ENCODE measurements at places on chromosomes 2 and 18.

DNA sequence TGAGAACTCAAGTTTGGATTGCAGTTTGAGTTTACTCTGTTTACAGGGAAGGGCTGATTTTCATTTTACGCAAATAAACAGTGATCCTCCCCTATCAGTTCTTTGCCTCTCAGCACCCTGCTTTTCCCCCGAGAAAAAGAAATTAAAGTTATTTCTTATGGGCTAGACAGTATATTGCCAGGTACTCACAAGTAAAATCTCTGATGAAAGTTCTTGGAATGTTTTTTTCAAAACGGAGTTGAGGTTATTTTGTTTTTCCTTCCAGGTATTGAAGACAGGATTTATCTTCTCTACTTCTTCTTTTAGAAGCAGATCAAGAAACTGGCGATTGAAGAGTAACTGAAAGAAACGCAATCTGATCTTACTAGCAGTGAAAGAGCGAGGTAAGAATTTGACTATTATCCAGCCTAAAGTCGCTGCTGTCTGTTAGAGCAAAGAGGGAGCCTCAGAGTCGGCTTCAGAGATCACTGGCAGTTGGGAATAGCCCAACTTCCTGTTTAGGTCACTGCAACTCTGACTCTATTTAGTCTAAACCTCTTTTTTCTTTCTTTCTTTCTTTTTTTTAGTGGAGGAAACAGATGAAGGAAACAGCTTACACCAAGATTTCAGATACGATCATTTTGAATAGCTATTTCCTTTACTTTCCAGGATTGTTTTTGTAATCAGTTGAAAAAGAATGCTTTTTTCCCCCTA lies at the start of gene TFPI:
TSS of gene TFPI (minus strand) at position 425 of the 693 bp plus-strand sequence. CDS start 50,667 bp downstream, outside the sequence.
- DNase-seq, result no peak

- DNase-seq, result no peak
Measured at GRCh38 chr2:235384624-235385023, 109.2 kb upstream of the AGAP1 start.

DNA sequence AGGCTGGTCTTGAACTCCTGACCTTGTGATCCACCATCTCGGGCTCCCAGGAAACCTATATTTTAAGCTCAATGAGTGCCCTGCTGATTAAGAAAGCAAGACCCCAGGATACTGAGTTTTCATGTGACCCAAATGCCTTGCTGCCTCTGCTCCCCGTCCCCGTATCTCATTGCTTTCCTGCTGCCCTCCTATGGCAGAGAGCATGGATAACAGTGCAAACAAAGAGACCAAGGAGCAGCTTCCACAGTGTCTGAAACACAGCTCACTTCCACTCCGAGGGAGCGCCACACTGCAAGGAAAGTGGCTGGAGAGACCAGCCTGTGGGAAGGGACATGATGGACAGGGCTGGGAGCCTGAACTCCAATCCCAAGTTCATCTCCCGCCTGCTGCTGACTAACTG lies 246.8 kb downstream of the TMEM182 start:
- no peak for DNase-seq

GRCh38 chr2:65762068-65762467 lies 329.7 kb upstream of the SPRED2 start:
- no peak for DNase-seq

Measured in omental fat pad (tissue), 4 donors.